ENCODE measurements at places on chromosomes 6 and 20.

DNA sequence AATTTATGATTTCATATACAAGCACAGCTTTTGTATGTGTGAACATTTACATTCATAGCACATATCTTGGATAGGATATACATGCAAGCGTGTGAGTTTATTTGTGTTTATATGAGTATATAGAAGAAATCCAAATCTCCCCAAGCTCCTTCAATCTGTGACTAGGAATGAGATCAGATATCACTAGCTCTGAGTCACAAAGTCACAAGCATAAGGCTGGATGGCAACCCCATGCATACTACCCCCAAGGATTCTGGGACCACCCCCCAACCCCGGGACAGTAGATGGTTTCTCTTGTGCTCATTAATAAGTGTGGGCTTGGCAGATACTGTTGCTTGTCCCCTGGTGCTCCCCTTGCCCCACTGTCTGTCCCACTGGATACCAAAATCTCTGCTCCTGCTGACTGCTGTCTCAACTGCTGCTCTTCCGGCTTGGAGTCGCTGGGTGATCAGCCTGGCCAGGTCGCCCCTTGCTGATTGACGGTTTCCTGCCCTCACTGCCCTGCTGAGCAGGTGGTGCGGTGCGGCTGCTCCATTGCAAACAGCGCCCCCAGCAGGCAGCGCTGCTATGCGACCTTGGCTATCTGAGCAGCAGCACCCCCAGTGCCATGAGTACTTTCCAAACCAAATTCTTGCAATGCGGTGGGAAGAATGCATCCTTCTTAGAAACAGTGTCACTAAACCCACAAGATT, 279.4 kb downstream of the CD83 start:
- peak; percentile 24 for DNase-seq

DNA sequence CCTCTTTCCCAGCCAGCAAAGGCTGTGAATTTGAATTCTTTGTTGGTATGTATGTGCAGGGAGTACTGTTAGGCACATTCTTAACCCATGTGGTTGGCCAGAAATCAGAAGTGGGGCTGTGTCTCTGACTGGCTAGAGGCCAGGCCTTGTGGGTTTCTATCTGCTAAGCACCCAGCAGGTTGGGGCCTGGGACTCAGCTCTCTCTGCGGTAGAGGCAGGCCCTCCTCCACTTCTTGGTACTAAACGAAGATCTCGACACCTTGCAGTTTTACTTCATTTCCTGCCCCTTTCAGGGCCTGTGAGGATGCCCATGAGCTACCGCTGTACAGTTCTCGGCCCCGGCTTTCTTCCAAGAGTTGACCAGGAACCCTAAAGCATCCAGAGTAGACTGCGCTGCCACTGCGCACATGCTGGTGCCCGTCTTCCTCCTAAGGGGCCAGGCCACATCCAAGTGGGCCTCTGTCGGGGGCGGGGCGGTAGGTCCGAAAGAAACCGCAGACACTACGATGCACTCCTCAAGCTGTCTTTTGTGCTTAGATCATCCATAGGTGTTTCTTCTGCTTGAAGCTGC, 51.1 kb downstream of the TCP11 start:
- DNase-seq, result no peak

- no peak for DNase-seq
These were observed 86.6 kb downstream of the TFAP2B start for GRCh38 chr6:50905297-50905696.

- peak; percentile 43 for DNase-seq
These were observed 52.1 kb upstream of the VSTM2L start for GRCh38 chr20:37850724-37851355.

- no peak for DNase-seq
These were observed 22.7 kb downstream of the MTCL3 start for GRCh38 chr6:127496471-127496870.

GRCh38 chr6:6604566-6604965, 16.0 kb downstream of the LY86 start:
- no peak for DNase-seq

DNA sequence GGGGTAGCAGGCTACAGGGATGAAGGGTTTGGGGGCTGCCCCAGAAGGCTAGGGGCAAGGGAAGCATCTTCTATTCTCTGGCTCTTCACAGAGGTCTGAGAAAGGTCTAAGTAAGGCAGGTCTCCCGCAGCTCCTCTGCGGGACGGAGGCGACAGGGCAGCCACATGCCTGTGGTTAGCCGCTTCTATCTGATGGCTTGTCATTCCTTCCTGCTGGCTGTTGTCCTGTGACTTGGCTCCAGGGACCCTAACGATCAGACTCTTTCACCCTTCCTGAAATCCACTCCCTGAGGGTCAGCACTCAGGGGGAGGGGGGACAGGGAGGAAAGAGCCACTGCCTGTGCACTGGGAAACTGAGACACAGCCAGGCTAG, 673 bp downstream of the CST7 start:
- DNase-seq, result no peak

GRCh38 chr6:114344246-114344970, 1.6 kb upstream of the HS3ST5 start:
- no peak for DNase-seq

- no peak for DNase-seq
These were observed 54.1 kb upstream of the SALL4 start for GRCh38 chr20:51856432-51856831.

GRCh38 chr6:106731144-106731842, 101.9 kb downstream of the QRSL1 start:
- no peak for DNase-seq

- no peak for DNase-seq
These were observed 43.7 kb upstream of the SYNJ2 start for GRCh38 chr6:157937916-157938315.

DNA sequence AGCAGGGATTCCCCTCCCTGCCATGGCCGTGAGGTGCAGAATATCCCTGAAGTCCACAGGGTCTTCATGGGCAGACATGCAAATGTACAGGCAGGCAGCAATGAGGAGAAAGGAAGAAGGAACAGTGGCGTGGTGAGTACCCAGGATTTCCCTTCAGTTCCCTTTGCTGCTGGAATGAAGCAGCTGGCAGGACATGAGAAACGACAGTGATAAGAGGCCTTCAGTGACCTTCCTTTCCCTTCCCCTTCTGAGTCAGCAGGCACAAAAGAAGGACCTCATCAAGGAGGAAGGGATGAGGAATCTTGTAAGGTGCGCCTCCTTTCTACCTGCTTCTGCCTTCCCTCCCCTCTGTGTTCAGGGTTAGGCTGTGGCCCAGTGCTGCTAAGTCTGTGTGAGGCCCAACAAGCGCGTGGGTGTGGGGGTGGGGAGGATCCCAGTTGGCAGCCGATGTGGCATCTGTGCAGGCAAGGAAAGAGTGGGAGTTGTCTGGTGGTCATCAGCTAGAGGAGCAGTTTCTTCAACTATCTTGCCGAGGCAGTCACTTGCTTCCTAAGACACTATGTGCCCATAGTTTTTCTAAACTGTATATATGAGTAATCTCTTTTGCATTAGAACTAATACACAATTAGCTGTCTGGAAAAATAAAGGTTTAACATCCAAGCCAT, 29.5 kb upstream of the FBXO9 start:
- DNase-seq, result no peak

DNA sequence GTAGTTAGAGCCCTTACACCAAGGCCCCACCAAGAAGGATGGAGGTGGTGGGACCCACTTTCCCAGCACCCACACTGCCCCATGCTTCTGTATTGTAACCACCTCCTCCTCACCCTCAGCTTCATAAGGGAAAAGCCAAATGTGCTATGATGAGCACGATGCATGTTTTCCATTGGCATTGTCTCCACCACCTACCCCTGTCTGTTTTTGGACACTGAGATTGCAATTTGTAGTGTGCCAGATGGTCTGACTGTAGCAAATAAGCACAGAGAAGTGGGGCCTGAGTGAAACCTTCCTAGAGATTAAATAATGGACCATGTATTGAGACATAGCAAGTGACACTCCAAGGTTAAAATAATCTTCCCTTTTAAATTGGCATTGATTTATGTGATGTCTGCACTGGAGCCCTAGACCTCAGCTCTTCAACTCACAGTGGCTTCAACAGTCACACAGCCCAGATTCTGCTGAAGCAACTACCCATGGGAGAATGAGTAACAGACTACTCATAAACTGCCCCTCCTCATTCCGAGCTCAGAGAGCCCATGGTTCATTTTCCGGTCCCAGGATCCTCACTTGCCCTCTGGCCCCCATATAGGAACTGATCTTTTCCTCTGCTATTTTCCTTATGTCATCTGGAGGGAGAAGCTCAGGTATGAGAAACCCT, 177.9 kb downstream of the COL9A1 start:
- peak; percentile 93 for DNase-seq

DNA sequence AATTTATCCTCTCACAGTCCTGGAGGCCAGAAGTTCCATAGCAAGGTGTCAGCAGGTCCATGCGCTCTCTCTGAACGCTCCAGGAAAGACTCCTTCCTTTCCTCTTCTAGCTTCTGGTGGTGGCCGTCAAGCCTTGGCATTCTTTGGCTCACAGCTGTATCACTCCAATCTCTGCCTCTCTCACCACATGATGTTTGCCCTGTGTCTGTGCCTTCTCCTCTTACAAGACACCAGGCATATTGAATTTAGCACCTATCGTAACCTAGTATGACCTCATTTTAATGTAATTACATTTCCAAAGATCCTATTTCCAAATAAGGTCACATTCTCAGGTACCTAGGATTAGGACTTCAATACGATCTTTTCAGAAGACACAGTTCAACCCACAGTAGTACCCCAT, 428.5 kb downstream of the CD83 start:
- DNase-seq, result no peak

- DNase-seq, result no peak
These were observed 135.0 kb upstream of the SLC35B3 start for GRCh38 chr6:8570256-8570920.

DNA sequence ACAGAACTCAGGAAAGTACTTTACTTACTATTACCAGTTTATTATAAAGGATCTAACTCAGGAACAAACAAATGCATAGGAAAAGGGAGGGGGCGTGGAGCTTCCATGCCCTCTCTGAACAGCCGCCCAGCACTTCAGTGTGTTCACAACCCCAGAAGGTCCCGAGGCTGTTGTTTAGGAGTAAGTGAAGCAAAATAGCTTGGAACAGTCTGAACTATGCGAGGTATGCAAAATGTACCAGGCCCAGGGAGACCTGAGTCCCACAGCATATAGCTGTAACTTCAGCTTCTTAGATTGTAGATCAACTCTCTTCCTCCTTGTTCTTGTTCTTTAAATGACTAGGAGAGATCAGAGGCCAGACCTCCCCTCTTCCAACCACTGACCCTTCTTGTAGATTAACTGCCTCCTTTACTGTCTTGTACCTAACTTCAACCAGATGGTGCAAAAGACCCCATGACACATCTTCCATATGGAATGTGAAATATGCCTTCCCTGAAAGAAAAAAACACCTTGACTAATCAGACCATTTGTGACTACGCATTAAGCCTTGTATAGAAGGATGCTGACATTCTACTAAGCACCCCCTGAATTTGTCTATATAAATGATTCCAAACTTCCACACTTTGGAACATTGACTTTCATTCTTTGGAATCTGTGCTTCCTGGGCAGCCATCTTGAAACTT, 98.8 kb upstream of the SNX9 start:
- no peak for DNase-seq

DNA sequence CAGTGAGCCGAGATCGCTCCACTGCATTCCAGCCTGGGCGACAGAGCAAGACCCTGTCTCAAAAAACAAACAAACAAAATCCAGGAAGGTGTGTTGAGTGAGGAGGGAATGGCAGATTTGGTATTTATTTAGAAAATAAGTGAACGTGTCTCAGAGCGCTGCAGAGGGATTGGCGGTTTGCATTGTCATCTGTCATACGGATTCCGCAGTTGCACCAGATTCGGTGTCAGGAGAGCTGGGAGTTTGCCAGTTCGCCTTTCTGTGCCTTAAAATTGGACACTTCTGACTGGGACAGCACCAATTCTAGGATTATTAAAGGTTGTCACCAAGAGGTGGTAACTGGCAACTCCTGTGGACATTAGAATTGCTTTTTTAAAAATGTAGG, 912 bp downstream of the SNRNP48 start:
- DNase-seq, result no peak

DNA sequence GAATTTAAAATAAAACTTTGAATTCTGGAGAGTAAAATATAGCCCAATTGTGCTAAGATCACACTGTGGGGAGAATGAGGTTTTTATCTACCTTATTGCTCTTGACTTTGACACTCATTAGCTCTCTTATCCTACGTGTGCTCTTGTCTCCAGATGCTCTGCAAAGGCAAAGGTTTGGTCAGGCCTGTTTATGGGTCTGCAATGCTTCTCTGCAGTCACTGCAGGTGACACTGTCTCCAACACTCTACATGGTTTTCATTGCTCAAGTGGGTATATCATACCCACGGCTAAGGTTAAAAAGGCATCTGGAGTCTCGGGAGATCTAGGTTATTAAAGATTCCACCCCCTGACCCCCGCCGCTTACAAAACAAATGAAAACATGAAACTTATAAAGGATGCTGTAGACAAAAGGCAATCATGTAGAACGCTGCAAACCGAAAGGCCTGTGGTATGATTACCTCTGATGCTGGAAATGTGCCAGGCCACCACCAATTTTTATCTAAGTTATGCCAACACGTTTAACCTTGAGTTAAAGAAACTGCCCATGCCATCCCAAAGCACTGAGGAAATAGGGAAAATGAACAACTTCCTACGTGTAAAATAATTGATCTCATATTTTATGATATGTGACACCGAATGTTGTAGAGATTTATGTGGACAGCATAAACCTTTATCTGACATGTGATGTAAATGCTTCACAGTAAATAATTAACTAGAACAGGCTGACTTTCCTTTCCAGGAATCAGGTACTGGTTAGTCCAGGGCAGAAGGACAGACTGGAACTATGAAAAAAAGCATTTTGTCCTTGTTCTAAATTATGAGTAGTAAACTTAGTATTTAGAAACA, 238.2 kb upstream of the NOX3 start:
- no peak for DNase-seq

DNA sequence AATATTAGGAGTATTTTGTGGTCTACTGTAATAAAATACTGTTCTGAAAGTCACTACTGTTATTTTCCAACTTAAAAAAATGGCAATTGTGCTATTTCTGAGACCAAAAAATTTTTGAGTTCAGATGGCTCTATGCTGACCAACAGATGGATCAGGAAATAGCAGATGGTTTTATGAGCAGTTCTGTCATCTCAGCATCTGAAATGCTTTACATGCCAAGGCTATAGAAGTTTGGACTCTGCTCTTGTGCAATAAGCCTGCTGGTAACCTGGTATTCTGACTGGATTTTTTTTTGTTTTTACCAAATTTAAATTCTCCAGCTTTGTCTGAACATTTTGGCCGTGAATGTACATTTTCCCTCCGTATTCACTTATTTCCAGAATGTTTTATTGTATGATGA, 1127.5 kb downstream of the GRIK2 start:
- DNase-seq, result no peak
